ENCODE measurements at places on chromosomes 7 and 10.
A peak's percentile ranks its signal among the peaks of the same experiment; 100 is the strongest.

DNA sequence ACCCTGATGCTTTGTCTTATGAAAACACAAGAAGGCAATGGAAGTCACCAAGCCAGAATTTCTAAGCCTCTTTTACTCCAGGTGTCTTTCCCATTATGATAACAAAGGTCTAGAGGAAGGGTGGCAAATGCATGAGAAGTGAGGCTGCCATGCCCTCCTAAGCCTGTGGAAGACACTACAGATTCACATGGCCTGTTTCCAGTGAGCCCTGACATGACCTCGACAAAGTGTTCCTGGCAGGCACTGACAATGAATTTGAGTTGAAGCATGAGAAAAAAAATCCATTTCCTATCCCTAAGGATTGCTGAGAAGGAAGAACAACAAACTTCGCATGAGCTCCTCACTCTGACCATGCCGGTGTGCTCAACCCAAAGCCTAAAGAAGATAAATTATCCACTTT, 268.0 kb downstream of the HTR7 start:
- DNase-seq, result no peak

DNA sequence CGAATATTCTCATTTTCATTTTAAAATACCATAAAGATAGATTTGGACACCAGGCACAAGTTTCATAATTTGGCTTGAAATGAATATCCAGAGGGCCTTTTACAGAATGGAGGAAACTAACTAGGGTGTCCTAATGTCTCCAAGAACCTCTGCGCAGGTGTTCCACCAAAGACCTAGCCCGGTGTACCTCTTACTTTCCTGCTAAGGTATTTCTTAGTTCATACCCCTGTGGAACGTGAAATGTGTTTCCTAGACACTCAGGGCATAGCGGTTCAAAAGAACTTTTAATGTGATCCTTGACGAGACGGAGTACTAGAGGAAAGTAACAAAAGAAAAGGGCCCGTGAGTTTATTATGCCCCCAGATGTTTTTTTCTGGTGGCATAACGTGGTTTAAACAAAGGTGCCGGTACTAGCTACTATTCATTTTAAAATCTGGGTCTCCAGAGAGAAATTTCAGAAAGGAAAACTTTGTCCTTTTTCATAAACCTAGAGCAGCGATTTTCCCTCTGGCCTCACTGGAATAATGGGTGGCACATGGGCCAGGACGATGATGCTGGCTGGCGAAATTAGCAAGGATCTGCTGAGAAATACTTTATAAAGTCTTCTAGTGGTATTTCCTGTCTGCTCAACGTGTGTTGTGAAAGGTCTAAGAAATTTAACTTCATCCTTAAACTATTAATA, 1.4 kb downstream of the APBB1IP start:
- DNase-seq, result no peak

GRCh38 chr7:94028768-94029167, 24.6 kb upstream of the BET1 start:
- no peak for DNase-seq

DNA sequence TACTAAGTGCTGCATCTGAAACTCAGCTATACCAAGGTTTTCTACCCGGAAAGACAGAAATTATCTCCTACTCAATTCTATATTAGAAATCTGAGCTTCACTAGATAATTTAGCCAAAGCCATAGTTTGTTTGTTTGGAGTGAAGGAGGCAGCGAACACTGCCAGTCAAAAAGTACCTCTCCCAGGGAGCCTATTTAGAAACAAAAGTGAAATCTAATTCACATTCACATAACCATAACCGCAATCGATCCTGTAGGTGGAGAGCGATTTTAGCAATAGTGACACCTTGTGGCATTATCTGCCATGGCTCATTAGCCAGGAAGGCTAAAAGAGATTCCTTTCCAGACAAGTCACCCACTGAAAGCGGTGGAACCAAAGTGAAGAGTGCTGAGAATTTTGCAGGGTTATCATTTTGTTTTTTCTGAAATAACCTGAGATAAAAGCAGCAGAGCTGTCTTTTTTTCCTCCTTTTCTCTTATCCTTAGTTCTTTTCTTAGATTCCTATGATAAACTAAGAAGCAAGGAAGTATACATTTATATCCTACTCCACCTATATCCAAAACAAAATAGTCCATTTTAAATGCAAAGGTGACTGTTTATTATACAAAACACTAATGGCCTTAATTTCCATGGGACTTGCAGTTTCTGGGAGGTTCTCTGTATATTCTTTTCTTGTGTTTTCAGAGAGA, 83.7 kb upstream of the BET1 start:
- no peak for DNase-seq

- peak; percentile 77 for DNase-seq
Observed at GRCh38 chr7:584122-584465, 64.4 kb upstream of the PDGFA start.

DNA sequence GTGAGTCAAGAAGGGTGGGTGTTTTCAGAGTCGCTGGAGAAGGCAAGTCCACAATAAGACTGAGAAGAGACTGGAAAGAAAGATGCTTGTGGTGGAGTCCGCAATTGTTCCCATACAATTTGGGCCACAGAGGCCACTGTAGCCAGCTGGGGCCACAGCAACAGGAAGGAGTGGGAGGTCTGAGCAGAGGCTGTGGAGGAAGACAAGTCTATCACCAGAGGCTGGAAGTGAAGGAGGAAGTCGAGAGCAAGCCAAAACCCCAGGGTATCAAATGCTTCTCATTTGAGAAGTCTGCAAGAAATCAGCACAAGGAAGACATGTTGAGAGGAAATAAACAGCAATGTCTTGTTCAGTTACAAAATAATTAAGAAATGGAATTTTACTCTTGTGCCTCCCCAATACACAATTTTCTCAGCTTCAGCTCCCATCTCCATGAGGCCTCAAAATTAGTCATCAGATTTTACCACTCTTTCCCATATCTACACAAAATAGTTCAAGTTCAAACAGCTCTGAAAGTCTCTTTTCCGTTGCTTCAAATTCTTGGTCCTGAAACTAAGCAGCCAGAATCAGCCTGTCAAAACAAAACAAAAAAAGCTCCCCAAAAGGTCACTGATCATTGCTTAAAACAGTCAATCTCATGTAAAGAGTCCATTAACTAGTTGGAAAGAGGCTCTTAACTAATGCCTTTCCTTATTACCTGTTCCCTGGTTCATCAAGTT, 31.6 kb downstream of the SLC16A12 start:
- DNase-seq, result no peak
